ENCODE measurements at places on chromosomes 3 and 15. TPM values are rescaled to one million over a fixed set of nuclear protein-coding genes. Genes with fewer than 3 reads are reported as not detected.

Gene ZPLD1
- not detected for total RNA-seq

Gene GNAT1
- not detected for total RNA-seq

Gene EHD4
- total RNA-seq: 15.5 TPM

Gene GATM
- total RNA-seq: not detected

All from cardiac atrium fibroblast (primary cell).